ELR (cell line): ENCODE measurements at places on chromosomes 1 and 21.

- peak; percentile 68 for DNase-seq
Observed at GRCh38 chr1:214332946-214333798, 52.2 kb downstream of the SMYD2 start.

DNA sequence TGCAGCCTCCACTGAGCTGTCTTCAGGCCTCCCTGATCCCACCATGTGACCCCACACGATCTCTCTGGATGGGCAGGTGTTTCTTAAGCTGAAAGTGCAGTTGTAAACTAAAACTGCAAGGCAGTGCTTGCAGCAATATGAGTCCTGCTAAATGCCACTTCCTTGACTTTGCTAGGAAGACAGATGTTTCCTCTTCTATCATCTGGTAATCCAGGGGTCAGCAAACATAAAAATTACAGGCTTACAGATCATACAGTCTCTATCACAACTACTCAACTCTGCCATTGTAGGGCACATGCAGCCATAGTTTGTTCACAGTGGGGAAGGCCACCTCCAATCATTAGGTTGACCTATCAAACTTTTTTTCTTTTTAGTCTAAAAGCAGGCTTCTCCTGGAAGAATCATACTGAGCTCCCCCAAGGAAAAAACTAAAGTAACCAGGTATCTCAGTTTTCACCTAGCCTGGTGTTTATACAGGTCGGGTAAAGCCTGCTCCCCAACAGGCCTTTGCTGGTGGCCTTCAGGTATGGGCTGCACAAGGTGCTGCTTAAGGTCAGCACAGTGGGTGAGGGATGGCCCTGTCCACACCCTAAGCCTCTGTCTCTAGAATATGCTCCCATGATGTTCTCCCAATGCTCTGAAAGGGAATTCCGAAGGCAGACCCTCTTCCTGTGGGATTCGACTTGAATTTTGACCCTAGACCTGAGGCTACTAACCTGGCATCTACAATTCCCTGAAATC is 10.8 kb downstream of the ABCA4 start:
- no peak for DNase-seq

DNA sequence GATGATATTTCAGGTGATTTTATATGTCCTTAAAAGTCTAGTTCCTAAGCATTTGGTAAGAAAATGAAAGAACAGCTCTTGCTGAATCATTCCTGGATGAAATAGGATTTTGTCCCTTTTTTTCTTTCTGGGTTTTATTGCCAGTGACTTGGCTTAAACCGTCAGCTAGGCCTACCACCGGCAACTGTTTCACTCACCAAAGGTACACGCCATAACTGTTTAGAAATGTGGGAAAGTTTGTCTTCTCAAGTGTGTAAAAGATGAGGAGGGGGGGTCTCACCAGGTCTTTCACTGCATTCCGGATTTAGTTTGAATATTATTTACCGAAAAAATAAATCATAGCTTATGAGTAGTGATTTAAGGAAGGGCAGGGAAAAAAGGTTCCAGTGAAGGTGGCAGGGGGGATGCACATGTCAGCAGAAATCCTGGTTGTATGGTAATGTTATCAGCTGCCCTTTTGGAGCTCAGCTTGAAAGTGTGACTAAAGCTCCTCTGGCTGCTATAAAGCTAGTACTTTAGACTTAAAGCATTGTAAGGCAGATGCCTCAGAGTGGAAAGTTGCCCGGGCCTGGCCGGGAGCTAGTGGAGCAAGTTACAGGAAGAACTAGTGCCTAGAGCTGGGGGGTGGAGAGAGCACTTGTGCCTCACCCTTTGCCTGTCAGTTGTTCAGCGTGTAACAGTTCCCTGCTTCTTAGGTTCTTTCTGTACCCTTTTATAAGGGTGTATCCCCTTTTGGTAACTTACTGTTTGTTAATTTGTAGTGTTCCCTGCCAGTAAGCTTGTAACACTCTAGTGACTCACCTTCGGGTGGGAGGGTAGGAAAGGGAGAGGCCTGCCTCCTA is 3.1 kb downstream of the ATP1A1 start:
- peak; percentile 82 for DNase-seq

- DNase-seq: no peak
Observed at GRCh38 chr1:63632110-63632509, 38.9 kb downstream of the PGM1 start.

DNA sequence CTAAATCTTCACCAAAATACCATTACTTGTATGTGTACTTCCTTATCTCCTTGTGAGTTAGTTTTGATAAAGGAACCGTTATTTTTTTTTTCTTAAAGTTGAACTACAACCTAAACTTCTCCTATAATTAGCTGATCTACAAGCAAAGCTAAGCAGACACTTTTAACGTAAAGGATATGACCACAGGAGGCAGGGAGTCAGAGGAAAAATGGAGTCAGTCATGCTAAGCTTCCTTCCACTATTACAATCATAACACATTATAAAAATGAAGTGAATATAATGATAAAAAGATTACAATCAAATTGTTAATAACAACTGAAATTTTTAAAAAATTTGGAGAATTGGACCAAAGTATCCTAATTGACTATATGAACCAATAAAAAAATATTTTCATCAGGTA is 892.6 kb downstream of the KCNT2 start:
- DNase-seq: no peak

- DNase-seq: no peak
Observed at GRCh38 chr1:15837931-15838330, 9.6 kb upstream of the SPEN start.

DNA sequence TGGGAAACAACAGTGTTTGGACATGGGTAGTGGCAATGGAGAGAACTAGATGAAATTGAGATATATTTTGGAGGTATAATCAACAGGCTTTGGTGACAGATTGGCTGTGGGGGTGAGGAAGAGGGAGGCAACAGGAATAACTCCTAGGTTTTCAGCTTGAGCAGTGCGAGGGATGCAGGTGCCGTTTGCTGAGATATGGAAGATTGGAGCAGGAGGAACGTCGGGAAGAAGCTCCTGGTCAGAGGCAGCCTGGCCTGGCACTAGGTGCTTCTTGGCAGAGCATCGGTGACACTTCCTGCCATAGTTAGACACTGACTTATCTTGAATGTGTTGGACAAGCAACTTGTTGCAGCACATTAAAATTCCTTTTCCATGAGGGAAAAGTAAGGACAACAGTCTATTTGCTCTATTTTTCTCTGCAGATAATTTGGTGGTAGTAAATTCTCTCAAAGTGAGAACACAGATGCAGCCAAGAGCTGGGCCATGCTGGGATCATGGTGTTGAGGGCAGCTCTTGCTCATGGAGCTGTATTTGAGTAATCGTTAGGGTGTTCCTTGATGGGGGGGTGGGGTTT is 21.5 kb upstream of the MYSM1 start:
- DNase-seq: no peak

DNA sequence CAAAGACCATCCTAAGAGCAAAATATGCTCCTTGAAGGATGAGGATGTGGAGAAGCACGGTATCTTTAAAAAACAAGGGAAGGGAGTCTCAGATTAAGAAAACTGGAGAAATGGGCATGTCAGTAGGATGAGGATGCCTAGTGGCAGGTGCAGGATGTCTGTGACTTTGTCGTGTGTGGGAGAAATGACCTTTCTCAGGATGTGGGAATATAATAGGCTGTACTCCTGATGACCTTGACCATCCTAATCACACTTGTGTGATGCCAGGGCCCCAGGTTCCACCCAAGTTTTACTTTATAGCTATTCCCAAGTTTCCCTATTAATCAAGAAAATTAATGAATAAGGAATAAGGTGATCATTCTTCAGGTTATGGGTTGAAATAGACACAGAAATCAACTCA is 12.9 kb downstream of the C1orf116 start:
- DNase-seq: no peak

DNA sequence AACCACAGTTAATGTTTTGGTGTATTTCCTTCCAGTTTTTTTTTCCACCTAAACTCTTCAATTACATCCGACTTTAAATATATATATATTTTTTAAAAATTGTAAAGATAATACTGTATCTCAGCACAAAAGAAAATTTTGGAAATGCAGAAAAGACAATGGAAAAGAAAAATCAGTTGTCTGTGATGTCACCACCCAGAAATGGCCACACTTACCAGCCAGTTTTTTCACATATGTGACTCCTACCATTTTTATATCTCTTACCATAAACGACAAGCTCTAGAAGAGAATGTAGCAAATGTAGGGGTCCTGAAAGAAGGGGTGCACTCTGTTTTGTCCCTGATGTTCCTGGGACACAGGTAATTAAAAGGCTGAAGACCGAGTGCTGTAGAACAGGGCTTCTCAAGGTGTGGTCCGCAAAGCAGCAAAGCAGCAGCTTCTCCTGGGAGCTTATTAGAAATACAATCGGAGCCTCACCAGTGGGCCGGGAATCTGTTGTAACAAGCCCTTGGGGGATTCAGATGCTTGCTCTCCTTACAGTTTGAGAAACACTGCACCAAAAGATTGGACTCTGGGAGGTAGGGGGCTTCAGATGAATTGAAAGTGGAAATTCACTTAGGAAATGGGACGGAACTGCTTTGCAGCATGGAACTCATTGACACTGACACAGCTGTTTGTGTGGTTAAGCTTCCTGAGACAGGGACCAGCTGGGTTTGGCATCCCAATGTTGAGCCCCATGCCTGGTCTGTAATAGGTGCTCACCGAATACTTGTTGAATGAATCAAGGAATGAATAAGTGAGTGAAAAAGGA is 44.1 kb downstream of the ALPL start:
- DNase-seq: peak; percentile 67

GRCh38 chr1:111705841-111706240 is 33.4 kb downstream of the INKA2 start:
- no peak for DNase-seq

DNA sequence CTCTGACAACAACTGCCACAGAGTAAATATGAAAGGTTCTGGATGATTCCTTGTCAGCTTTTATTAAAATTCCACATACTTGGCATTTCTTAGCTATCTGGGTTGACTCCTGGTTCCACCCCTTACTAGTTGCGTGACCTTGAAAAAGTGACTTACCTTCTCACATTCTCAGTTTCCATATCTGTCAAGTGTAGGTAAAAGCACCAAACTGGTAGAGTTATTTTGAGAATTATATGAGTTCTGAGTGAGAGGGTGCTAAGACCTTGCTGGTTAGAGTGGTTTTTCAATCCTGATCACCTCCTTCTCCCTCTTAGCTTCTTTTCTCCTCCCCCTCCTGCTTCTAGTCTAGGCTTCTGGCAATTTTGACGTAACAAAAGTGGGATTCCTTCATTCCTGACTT is 83.4 kb upstream of the ABCD3 start:
- no peak for DNase-seq

- peak; percentile 56 for DNase-seq
Observed at GRCh38 chr1:114671011-114671938, 1.4 kb upstream of the DENND2C start.

DNA sequence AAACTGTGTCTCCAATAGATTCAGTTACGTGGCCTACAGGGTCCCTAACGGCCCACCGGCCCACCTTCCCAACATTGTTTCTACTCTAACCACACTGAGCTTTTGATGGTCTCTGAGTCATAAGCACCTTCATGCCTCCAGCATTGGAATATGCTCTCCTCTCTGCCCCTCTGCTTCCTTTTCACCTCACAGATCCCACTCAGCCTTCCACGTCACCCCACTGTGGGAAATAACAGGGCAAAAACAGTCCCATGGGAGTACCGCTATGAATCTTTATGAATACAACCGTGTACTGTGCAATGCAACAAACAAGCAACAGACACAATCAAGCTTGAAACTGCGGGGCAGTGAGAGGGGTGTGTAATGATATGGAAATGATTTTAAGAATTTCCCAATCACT is 5.3 kb upstream of the SARS1 start:
- DNase-seq: peak; percentile 7
